ENCODE measurements at places on chromosomes 13 and 19. TPM values are rescaled to one million over a fixed set of nuclear protein-coding genes. Genes with fewer than 3 reads are reported as not detected.

- DNase-seq, result no peak
These were observed 4.0 kb downstream of the SMAD9 start for GRCh38 chr13:36915896-36916640.

KLK8 gene
- not detected for total RNA-seq

SIGLEC8 gene
- not detected for total RNA-seq

PROZ gene
- total RNA-seq, result not detected

CACNG7 gene
- not detected for total RNA-seq

RNF17 gene
- 6.8 TPM for total RNA-seq
